ENCODE measurements at places on chromosomes 2 and 18.

- DNase-seq, result no peak
Measured at GRCh38 chr2:189618197-189618596, 37.6 kb upstream of the SLC40A1 start.

DNA sequence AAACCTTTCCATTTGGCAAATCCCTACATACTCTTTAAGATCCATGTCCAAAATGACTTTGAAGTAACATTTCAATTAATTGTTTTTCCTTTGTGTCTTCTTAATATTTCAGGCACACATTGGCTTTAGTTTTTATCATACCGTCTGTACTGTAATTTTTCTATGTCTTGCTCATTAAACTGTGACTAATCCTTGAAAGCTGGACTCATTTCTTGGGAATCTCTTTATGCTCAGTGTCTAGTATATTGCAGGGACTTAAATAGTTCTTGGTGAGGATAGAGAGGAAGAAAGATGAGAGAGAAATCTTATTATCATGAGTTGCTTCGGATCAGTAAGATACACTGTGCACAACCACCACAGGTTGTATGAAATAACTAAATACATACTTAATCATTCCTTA is 448.3 kb upstream of the ST6GAL2 start:
- no peak for DNase-seq

DNA sequence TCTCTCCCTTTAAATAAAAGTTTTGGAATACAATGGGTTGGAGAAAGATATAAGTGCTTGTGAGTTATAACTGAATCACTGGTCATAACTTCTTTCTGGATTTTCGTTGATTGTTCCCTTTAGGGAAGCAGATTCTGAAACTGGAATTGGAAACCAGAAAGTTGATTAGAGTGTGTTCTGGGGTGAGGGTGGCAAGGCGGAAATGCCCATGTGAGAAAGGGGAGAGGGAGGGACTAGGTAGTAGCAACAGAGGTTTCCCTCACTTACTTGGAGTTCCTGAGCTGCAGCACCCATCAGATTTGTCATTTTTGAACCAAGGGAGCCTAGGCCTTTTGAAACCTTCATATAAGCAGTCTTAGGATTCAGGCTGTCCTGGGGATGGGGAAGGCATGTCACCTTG is 453.4 kb downstream of the KCNJ3 start:
- DNase-seq, result no peak

- DNase-seq, result no peak
Measured at GRCh38 chr2:142786918-142787702, 90.4 kb upstream of the KYNU start.

DNA sequence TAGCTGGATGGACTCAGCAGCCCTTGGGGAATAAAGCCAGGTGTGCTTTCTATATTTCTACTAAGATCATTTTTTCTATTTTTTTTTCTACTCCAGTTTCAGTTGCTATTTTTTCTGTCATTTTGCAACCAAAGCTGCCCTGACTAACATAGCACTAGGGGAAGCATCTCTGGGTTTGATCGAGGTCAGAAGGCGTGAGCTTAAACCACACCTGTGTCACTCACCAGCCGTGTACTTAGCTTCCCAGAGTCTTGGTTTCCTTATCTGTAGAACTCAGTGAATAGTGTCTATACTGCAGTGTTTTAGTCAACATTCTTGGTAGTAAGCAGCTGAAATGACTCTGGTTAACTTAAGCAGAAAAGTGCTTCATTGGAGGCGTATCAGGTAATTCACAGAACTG is 489.6 kb upstream of the SPRED2 start:
- no peak for DNase-seq

All from left hindlimb (tissue), 1 donor.